Gastroesophageal sphincter (tissue), 4 donors: ENCODE measurements at places on chromosomes 3 and 15.

DNA sequence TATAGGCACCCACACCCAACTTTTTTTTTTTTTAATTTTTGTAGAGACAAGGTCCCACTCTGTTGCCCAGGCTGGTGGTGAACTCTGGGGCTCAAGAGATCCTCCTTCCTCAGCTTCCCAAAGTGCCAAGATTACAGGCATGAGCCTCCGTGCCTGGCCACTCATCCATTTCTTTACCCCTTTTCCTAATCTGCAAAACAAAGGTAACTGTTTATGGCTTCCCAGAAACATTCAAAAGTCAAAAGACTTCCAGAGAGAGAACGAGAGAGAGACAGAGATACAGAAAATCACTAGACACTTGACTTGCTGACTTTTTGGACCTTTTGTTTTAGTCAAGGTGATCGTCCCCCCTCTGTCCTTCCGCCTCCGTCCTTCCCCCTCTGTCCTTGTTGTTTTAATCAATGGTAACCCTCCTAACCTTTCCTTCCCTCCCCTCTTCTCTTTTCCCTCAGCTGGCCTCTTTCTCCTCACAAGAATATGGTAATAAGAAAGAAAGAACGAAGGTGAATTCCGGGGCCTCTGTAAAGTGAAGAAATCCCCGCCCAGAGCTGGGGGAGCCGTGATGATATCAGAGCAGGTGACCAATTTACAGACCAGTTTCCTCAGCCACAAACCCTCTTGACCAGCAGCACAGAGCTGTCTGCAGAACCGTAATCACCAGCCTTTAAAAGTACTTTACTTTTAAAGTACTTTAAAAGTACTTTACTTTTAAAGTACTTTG lies 21.9 kb downstream of the KLHL6 start:
- ATAC-seq: no peak

DNA sequence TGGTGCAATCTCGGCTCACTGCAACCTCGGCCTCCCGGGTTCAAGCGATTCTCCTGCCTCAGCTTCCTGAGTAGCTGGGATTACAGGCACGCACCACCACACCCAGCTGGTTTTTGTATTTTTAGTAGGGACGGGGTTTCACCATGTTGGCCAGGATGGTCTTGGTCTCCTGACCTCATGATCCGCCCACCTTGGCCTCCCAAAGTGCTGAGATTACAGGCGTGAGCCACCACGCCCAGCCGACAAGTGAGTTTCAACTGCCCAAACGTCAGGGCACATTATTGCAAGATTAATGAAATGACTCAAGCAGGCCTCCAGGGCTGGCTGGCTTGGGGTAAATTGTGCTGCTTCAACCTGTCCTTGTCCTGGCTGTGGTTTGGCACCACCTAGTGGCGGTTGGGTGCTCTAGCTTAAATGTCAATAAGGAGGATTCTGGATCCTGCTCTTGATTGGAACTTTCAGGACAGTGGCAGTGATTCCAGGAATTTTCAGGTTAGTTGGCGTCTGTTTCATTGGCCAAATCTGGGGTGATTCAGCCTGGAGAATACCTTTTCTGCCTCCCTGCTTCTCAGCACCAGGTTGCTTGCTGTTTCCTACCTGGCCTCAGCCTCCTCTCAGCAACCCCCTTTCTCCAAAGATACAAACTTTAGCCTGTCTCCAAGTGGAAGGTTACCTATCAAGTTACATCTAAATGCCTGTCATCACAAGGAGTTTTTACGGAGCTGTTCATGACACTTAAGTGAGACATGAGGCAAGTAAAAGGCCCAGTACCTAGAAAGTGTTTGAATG lies 32.4 kb upstream of the SACM1L start:
- ATAC-seq: peak; percentile 91

- no peak for ATAC-seq
Measured at GRCh38 chr3:131901686-131902085, 133.1 kb downstream of the CPNE4 start.

DNA sequence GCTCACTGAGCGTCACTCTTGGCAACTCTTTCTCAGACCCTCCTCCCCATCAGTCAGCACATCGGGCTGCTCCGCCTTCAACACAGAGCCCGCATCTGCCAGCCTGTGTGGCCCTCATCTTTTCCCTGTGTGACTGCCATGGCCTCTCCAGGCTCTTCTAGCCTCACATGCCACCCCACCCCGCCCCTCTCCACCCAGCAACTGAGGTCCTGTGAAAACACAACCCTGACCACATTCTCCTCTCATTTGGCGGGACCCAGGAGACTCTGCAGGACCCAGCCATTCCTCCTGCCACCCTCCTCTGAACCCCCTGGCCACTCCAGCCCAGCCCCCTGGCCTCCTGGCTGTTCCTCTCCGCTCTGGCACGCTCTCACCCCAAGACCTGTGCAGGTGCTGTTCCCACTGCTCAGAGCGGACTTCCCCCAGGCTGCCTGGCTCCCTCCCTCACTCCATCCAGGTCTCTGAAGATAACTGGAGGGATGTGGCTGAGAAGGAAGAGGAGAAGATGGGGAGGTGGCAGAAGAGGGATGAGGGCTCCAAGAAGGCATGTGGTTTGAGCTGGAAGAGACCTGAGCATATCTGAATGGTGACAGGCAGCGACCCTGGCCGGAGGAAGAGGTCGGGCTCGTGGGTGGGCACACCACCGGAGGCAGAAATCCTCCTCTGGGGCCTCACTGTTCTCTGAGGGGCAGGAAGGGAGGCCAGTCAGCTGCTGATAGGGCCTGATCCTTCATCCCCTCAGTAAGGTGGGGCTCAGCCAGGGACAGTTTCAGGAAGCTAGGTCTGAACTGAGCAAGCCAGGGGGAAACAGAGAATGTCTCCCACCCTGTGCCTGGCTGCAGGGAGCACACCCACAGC lies 111.2 kb upstream of the RPL32 start:
- ATAC-seq: no peak

- ATAC-seq: no peak
Measured at GRCh38 chr3:160078533-160078932, 89.9 kb downstream of the IL12A start.

DNA sequence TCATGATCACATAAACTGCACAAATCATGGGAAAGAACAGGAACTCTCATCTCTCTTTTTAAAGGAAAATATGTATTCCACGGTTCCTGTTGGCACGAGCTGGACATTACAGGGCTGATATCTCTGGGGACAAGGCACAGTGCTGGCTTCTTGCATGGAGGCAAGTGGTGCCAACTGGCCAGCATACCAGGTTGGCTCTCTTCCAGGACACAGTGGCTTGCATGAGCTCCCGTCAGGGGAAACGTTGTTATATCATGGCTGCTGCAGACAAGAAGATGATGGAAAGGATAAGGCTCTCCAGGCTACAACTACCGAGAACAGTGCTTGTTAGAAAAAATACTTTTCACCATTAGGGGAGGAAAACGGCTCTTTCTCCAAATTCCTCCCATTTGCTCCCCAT lies 283.9 kb downstream of the RORA start:
- ATAC-seq: no peak

DNA sequence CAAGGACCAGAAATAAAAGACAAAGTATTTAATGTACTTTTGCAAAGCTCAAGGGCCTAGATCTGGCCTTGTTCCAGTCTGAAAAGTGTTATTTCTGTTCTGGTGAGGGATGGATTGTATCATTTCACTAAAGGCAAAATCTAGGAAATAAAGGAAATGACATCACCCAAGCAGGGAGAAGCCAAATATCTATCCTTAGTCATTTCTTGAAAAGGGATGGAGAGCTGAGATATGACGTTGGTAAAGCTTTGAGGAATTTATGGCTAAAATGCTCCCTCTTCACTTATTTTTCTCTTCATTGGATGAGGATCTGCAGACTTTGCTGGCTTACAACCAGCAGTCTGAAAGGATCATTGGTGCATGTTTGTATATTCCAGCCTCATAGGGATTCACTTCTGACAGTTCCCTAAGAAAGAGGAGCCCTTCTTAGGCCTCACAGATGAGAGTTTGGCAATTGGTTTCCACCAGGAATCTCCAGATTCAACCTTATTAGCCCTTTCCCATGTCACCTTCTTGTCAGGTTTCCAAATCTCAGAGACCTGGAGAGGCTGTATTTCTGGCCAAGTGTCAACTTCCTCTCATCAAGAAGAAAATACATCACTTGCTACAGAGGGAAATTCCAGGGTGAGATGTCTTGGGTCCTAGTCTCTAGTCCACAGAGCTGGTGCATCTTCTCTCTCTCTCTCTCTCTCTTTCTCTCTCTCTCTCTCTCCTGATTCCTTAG lies 93.7 kb upstream of the BOC start:
- ATAC-seq: peak; percentile 82

GRCh38 chr3:78941587-78941986 lies 826.2 kb downstream of the ROBO1 start:
- peak; percentile 73 for ATAC-seq

GRCh38 chr3:18389108-18389733 lies 35.9 kb downstream of the SATB1 start:
- no peak for ATAC-seq

GRCh38 chr3:112785321-112786001 lies 61.2 kb downstream of the CD200R1L start:
- no peak for ATAC-seq

DNA sequence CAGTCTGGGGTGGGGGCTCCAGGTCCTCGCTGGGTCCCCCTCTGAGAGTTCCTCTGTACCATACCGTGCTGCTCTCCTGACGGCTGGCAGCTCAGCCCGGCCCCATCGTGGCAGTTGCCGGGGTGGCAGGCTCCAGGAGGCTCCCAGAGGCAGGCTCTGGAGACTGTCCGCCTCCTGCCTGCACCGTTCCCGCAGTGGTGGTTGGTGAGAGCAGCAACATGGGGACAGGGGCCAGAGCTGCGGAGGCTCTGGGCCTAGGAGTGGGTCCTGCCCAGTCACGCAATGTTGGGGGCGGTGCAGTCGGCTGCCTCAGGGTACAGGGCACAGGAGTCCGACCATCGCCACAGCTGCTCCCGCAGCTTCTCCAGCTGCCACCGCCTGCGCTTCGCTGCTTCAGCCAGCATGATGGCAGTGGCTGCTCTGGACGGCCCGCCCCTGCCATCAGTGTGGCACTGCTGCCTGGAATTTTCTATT lies 492.7 kb downstream of the AGBL1 start:
- ATAC-seq: no peak

DNA sequence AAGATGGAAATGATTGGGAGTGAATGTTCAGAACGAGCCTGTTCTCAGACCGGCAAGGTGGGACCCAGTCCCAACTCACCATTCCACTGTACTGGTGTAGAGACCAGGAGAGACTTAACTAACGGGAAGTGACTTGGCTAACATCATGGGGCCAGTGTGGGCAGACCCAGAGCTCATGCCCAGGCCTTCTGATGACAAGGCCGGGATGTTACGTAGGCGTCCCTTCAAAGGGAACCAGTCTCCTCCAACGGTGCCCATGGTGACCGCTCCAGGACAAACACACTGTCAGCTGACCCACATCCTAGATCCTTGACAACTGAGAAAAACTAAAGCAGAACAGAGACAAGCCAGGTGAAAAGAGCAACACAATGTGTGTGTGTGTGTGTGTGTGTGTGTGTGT lies 128.4 kb upstream of the HACD2 start:
- peak; percentile 79 for ATAC-seq

- ATAC-seq: no peak
Measured at GRCh38 chr15:34279368-34279767, 54.6 kb downstream of the EMC4 start.

- no peak for ATAC-seq
Measured at GRCh38 chr3:15011174-15011573, 53.9 kb downstream of the MRPS25 start.

- ATAC-seq: no peak
Measured at GRCh38 chr3:87228316-87228715, 1.2 kb downstream of the CHMP2B start.

DNA sequence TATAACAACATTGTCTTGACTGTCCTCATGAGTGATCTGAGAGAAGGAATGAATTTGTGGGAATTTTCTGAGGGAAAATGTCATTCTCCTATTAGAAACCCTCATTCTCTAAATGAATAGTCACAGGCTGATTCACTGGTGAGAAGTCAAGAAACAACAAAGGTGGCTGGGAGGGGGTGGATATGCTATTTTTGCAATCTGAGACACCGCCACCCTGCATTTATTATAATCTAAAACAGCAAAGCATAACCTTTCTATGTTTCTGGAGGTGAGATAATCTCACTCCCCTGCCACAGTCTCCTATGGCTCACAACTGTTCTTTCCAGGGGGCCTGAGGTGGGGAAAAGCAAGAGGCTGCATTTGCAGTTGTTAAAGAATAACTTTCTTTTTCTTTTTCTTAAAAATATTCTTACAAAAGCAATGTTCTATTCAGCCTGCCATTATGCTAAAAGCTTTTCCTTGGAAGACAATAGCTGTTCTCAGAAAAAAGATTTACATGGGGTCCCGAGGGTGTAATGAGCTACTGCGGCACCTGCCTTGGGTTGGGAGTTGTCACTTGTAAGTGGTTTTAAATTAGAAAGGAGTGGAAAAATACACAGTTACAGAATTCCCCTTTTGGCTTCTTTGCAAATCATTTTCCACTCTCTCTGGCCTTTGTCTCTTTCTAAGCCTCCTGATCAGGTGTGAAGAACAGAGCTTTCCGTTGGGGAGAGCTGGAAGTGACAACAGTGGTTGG lies 220.9 kb downstream of the AGBL1 start:
- no peak for ATAC-seq

GRCh38 chr3:49855662-49856061 lies 702 bp downstream of the TRAIP start:
- no peak for ATAC-seq

DNA sequence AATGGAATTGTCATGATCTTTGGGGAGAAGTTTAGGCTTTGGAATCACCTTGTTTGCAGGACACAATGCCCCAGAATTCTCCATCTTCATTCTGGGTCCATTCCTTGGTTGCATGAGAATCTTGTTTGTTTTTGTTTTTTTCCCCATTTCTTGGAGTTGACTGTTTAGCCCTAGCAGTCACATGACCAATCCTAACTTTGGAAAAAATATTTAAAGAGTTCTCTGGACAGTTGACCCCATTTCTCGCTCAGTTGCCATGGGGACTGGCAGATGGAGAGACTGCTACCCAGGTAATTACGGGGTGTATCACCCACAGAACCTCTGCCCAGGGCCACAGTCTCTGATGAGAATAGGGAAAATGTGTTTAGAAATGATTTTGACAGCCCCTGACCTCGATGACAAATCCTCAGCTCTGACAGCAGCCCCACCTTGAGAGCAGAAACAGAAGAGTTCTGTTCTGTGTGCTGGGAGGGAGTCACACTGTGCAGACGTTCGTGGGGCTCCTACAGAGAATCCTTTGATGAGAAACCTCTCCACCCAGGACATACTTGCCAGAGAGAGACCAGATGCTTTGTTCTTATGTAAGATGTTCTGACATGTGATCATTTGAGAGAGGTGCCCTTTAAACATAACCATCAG lies 57.7 kb downstream of the IL16 start:
- peak; percentile 50 for ATAC-seq

DNA sequence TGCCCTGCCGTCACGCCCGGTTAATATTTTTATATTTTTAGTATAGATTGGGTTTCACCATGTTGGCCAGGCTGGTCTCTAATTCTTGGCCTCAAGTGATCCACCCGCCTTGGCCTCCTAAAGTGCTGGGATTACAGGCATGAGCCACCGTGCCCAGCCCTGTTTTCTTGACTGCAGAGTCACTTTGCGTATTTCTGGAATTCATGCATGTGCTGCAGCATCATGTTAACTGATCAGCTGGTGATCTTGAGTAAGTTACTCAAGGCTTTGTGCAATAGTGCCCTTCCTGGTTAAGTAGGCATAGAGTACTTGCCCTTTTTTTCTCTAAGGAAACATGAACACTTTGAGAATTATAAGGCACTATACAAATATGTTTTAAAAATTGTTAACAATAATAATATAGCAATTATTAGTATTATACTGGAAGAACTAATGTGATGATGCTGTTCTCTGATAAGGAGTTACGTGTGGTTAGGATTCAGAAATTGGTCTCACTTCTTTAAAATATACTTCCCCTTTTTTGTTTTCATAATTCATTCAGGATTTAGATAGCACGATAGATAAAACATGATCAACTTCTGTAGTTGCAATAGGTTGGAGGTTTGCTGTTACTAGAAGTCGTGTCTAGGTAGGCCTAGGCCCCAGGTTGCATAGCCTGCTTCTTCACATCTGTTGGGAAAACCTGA lies 33.6 kb downstream of the GPR171 start:
- no peak for ATAC-seq
